Psoas muscle (tissue), 8 donors: ENCODE measurements at places on chromosomes 5 and 9.

GRCh38 chr9:77938163-77938562 lies 93.4 kb downstream of the GNAQ start:
- DNase-seq = no peak

DNA sequence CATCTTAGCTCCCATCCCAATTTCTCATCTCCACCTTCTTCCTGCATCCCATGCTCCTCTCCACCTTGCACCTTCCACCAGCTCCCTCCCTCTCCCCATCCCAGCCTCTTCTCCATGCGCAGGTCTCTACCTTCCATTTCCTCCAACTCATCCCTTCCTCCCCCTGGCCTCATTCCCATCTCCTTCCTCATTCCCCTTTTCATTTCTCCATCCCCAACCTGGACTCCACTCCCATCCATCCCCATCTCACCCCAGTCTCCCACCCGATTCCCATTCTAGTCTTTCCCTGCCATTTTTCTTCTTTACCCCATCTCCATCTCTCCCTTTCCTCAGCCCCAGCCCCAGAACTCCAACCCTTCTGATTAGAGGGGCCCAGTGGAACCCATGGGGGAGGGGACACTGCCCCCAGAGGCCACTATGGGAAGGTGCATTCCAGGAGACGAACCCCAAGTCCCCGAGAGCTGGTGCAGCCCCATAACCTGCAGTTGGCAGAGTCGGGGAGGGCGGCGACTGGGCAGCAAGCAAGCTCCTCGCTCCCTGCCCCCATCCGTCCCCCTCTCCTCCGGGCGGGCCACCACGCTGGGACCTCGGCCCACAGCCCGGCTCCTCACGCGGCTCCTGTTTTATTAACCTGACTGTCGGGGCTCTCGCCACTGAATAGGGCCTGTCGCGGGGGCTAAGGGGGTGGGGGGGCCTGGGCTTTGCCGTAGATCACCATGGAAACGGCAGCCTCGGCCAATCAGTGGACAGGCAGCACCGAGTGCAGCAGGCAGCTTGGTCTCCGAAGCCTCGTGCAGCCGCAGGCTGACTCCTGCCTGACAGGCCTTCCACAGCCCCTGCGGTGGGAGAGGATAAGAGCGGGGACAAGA lies 66.7 kb downstream of the PCDH1 start:
- no peak for DNase-seq

DNA sequence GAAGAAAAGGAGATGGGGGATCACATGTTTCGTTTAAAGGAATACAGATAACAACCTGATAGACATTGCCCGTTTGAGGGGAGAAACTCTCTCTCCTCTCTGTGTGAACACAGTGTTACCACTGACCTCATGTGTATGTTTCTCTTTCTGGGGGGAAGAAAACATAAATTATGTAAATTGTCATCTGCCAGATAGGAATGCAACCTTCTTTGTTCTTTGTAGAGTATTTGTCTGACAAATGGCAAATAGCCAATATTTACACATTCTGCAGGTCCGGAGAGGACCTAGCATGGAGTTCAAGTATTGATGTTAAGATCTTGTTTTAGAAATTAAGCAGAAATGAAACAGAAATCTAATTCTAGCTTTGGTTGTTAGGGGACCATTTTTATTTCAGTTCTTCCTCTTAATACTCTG lies 276.3 kb downstream of the SAXO1 start:
- DNase-seq = no peak

GRCh38 chr9:134661299-134661698 lies 19.7 kb downstream of the COL5A1 start:
- DNase-seq = no peak

DNA sequence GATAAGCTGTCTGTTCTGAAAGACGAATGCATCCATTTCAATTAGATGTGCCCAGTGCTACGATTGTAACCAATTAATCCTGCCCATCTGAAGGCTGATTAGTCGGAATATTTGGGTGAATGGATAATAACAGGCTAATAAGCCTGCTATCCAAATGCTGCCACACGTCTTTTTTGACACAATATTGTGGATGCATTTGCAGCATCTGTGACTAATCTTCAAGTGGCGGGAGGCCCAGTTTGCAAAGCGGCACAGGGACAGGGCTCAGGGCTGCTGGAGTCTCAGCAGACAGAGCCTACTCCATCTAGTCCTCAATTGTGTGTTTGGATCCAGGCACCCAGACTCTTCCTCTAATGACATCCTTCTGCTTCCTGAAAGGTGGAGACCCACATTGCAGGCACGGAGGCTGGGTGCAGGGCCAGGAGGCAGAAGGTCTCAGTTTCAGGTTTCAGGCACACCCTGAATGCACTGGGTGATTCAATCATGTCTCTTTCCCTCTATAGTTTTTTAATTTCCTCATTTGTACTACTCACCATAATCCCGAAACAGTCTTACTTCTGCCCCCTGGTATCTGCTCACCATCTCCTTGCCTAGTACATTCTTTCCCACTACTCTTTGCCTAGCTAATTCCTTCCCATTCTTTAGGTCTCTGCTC lies 169.6 kb downstream of the ASTN2 start:
- DNase-seq = no peak

- DNase-seq = no peak
These were observed 60.4 kb downstream of the TRIM36 start for GRCh38 chr5:115109356-115109755.

GRCh38 chr9:137073992-137074399 lies 3.3 kb upstream of the UAP1L1 start:
- peak; percentile 3 for DNase-seq

- no peak for DNase-seq
These were observed 160.5 kb downstream of the GOLPH3 start for GRCh38 chr5:32013658-32014057.

DNA sequence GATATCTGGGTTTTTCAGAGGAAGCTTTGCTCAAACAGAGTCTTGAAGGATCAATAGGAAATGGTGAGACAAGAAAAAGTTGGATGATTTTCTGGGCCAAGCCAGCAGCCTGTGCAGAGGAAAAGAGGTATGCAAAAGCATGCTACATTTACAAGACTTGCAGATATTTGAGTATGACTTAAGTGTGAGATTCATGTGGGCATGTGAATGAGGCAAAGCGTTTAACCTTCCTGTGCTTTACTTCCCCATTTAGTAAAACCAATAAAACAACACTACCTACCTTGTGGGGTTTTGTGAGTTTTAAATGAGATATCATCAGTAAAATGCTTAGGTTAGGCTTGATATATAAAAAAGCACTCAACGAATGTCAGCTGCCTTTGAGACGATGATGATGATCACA lies 58.1 kb downstream of the PIP5K1B start:
- DNase-seq = no peak

- peak; percentile 82 for DNase-seq
These were observed 2.2 kb downstream of the FAM78A start for GRCh38 chr9:131273856-131274673.

- DNase-seq = no peak
These were observed 5.9 kb downstream of the NCS1 start for GRCh38 chr9:130177898-130178805.

GRCh38 chr5:128522336-128522735 lies 15.7 kb downstream of the FBN2 start:
- DNase-seq = no peak

DNA sequence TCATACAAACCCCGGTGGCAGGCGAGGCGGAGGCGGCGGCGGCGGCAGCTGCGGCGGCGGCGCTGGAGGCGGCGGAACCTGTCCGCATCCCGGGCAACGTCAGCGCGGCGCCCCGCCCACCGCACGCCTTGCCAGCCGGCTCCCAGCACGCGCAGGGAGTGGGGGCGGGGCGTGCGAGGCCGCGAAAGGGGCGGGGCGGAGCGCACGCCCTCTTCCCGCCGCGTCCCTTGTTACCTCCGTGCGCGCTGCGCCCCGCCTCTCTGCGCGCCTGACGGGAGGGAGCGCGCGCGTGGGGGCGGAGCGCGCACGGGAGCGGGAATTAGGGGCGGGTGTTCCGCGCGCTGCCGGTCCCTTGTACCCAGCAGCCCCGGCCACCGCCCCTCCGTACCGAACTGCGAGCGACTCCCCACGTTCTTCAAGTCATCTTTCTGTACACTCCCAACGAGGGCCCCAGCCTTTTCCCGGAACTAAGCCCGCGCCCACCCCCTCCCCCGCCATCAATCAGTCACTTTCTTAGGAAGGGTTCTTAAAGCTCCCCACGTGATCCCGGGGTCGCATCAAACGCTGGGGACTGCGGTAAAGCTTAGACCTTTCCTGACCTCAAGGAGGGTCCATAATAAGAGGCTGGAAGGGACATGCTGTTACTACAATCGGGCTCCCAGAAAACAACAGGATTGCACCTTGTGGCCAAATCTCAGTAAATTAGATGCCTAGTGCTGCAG lies at the start of gene AGTPBP1:
Gene AGTPBP1, minus strand, starts transcription at position 80 of the 722 bp plus-strand sequence. CDS start 29,421 bp downstream, outside the sequence.
- peak; percentile 98 for DNase-seq

DNA sequence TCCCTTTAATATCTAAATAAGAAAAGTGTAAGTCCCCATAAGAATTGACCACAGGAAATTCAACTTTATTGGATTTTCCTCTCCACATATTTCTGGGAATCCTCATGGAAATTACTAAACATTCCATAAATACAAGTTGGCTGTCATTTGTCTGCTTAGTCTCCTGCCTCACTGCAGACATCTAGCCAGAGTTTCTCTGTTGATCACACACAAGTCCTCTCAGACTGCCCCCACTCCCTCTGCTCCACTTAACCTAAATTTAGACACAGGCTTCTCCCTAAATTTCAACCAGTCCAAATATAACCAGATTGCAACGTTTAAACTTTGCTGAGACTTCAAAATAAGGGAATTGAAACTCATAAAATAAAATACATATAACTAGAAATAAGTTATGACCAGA lies 982.1 kb downstream of the DTWD2 start:
- no peak for DNase-seq

DNA sequence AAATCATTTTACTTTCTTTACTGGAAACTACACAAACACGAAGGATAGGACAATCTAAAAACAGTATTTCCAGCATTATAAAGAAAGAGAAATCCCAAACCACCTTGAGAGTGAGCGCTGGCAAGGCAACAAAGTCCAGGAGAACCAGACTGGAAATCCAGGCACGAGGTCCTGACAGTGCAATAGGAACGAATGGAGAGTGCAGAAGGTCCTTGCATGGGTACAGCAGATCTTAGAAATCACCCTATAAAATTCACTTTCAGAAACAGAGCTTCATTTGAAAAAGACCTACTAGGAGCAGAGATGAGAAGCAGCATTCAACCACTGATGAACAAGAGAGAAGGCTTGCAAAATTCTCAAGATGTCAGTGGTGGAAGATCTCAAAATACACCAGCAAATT lies 133.7 kb upstream of the ST8SIA4 start:
- DNase-seq = no peak

DNA sequence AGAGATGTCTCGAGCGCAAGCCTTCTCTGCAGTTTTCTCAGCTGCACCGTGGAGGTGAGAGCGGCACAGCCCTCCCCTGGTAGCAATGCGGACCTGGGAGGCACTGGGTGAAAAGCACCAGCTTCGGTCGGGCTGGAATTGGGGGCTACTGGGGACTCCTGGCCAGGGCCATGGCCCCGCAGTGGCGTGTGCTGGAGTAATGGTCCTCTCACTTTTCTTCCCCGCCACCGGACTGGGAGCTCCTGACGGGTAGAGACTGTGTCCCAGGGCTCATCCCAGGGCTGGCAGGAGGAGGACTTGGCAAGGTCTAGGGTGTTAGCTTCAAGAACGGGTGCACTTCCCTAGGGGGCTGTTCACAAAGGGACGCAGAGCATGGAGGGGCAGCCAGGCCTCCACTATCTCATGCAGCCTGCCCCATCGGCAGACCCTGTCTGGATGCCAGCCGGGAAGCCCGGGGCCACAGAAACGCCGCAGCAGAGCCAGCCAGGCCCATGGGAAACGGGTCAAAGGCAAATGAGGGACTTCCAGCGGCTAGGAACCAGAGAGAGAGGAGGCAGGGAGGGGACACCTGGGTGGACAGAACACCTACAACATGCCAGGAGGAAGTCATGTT lies 92.6 kb upstream of the MVB12B start:
- no peak for DNase-seq

- DNase-seq = no peak
These were observed 7.6 kb upstream of the TTLL11 start for GRCh38 chr9:122100756-122101155.

- DNase-seq = no peak
These were observed 3.3 kb upstream of the DCTN3 start for GRCh38 chr9:34623374-34624235.

GRCh38 chr5:123080215-123080614 lies 8.8 kb upstream of the PRDM6 start:
- DNase-seq = no peak

- DNase-seq = peak; percentile 94
These were observed at the start of gene ARHGEF37 for GRCh38 chr5:149581192-149581861. TSS of gene ARHGEF37 (plus strand) at chr5:149581498. CDS start at chr5:149597770, 16,272 bp downstream.

DNA sequence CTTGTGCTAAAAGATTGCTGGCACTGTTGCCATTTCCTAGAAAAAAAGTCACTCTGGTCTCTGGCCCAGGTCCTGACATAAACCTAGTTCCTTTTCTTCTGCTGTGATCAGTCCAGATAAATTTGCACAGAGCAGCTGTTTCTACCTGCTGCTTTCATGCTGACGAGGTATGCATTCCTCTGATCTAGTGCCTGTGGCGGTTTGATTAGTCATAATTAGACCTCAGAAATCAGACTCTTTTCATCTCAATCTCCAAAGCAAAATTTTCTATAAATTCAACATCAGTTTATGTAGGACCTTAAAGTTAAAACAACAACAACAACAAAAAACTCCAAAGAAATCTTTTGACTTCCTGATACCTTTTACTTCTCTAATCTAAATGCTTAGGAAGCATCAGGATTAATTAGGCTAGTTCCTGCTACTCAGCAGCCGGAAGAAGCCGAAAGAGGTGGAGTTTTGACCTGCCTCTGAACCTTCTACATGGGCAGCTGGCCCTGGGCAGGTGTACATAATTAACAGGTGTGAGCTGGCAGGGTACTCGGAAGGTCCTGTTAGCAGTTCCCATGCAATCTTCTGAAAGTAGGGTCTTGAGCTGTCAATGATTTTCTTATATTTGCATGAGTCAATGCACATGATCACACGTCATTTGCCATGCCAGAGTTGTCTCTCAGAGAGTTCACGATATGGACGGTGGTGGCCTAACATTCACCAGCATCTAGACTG lies 83.3 kb upstream of the CCDC112 start:
- DNase-seq = no peak

GRCh38 chr9:98117984-98118639 lies 910 bp downstream of the TRIM14 start:
- no peak for DNase-seq
